ENCODE measurements at places on chromosomes 7 and 10.
A peak's percentile ranks its signal among the peaks of the same experiment; 100 is the strongest.

- DNase-seq: no peak
Measured at GRCh38 chr10:82683945-82684344, 809.0 kb downstream of the NRG3 start.

- DNase-seq: no peak
Measured at GRCh38 chr7:299169-299568, 9.2 kb downstream of the FOXL3 start.

GRCh38 chr10:72322030-72322279 lies 32.8 kb downstream of the DNAJB12 start:
- DNase-seq: no peak

GRCh38 chr7:70890147-70890969 lies 241.6 kb upstream of the GALNT17 start:
- no peak for DNase-seq

GRCh38 chr10:32077896-32078485 lies 21.8 kb upstream of the KIF5B start:
- DNase-seq: no peak

DNA sequence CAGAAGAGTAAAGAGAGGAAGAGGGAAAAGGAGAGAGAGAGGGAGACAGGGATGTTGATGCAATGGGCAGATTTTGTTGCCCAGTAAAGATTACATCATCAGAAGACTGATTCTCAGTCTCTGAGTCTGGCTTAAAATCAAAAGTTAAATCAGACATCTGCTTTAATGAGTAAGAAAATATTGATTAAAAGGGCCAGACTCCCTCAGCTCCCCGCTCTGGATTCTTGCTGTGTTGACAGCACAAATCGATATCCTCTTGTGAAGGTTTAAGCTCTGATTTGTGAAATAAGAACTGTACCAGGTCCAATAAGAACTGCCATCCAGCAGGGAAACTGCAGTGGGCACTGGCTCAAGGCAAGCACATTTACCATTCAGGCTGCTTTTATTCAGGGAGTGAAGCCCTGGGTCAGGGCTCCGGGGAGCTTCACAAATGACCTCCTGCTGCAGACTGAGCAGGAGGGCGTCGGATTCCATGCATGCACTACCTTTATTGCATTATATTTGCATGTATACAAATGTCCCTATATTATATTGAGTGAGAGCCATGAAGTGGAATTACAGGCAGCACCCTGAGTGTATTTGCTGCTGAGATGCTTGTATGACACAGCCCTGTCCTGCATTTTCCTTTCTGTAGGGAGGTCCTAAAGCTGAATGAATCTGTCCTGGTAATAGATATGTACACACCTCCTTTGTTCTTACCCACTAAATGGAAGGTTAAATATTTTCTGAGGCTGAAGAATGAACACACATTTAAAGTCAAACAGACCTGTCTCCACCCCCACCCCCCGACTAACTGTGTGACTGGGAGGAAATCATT lies 401.5 kb downstream of the REEP3 start:
- DNase-seq: no peak

- peak; percentile 37 for DNase-seq
Measured at GRCh38 chr10:12594448-12594944, 245.1 kb downstream of the CAMK1D start.

- DNase-seq: no peak
Measured at GRCh38 chr7:27418541-27418940, 175.9 kb downstream of the EVX1 start.

DNA sequence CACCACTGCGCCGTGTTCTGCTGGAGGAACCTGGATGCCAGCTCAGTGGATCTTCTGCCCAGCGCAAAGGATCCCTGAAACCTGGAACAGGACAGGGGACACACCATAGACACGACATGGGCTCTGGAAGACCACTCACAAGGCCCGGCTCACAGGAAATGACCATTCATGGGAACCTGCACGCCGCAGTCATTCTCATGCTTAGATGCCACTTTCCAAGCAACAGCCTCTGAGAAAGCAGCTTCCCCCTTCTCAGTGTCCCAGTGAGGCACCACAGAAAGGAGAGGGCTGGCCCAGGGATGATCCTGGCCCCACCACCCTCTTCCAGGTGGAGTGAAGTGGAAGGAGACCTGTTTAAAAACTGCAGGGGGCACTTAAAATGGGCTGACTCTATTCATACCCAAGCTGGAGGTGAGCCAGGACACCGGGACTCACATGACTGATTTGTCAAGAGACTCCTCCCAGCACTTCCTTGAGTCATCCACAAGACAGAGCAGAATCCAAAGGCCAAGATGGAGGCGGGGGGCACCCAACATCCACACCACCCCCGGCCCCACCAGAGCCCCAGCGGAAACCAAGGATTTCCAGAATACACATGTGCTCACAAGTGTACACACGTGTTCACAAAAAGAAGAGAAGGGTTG lies 11.2 kb downstream of the CTBP2 start:
- DNase-seq: no peak

GRCh38 chr10:62503872-62504271 lies 129.7 kb downstream of the ZNF365 start:
- no peak for DNase-seq

DNA sequence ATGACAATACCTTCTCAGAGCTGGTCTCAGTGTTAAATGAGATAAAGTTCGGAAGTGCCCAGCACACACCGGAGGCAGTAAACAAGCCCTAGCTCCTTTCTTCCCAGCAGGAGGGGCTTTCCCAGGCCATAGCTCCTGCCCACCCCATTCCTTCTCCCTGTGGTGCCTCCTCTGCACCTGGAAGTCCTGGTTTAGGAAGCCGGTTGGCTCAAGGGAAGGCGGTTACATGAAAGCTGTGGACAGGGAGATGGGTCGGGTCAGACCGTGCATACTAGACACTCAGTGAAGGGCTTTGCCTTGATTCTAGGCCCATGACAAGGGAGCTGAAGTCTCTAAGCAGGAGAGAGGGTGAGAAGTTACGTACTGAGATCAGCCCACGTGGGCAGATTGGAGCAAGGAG lies 8.6 kb downstream of the BEND7 start:
- no peak for DNase-seq

Measured in activated naive CD4-positive, alpha-beta T cell treated with Interleukin-2 at 50 U/mL for 16 hours (primary cell).